ENCODE measurements at places on chromosomes 2 and 18. TPM values are rescaled to one million over a fixed set of nuclear protein-coding genes. Genes with fewer than 3 reads are reported as not detected.

Gene AMER3
- total RNA-seq: not detected

- H3K4me3 ChIP-seq: no peak overlapping the region
- H3K36me3 ChIP-seq: no peaks in the 10 kb centered on the region
- H3K27me3 ChIP-seq: no peaks in the 10 kb centered on the region
- peaks cover 13% of the 10 kb centered on the region for H3K4me1 ChIP-seq
- H3K27ac ChIP-seq: no peak overlapping the region
Observed at GRCh38 chr18:13574355-13574754, 152.0 kb downstream of the FAM210A start.

Gene FBXO48
- total RNA-seq: 5.6 TPM

Gene CDCA7
- 0.85 TPM for total RNA-seq

- H3K27me3 ChIP-seq: no peaks in the 10 kb centered on the region
- DNase-seq: no peak
- H3K36me3 ChIP-seq: no peaks in the 10 kb centered on the region
- no peak overlapping the region for H3K27ac ChIP-seq
- no peak overlapping the region for H3K4me3 ChIP-seq
Observed at GRCh38 chr2:58842501-58843155, 601.5 kb upstream of the FANCL start.

Gene QPCT
- total RNA-seq: 15.1 TPM

DNA sequence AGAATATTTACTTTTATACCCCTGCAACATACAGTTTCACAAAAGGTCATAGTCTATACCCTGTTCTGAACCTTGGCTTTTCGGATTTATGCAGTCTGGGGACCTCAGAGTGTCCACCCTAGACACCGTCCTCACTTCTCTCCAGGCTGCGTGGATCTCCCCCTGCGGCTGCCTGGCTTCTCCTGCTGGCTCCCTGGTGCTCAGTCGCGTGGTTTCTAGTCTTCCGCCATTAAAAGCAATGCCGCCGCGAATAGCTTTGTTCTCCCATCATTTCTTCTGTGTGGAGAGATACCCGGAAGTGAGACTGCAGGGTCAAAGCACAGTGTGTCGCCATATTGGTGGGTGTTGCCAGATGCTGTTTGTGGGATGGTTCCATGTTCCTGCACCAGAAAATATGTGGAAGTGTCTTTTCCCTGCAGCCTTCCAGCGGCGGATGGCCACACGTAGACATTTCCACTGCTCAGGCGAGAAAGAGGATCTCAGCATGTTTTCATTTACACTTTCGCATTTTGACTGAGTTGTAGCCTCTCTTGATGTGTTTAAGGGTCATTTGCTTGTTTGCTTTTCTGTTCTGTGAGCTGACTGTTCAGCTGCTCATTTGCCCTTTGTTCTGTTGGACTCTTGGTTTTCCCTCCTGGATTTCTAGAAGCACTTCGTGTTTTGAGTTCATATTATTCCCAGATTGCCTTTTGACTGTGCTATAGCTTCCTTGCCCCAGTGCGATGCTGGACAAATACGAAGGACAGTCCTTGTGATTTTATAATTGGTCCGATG, 22.9 kb upstream of the ASB1 start:
- H3K4me3 ChIP-seq: no peak overlapping the region
- no peak for DNase-seq
- H3K27me3 ChIP-seq: no peaks in the 10 kb centered on the region
- H3K4me1 ChIP-seq: peaks cover 5% of the 10 kb centered on the region

GRCh38 chr2:66957677-66958076, 439.5 kb upstream of the ETAA1 start:
- no peaks in the 10 kb centered on the region for H3K4me1 ChIP-seq
- no peak for DNase-seq
- H3K4me3 ChIP-seq: no peak overlapping the region
- no peaks in the 10 kb centered on the region for H3K36me3 ChIP-seq
- H3K27ac ChIP-seq: no peak overlapping the region

DNA sequence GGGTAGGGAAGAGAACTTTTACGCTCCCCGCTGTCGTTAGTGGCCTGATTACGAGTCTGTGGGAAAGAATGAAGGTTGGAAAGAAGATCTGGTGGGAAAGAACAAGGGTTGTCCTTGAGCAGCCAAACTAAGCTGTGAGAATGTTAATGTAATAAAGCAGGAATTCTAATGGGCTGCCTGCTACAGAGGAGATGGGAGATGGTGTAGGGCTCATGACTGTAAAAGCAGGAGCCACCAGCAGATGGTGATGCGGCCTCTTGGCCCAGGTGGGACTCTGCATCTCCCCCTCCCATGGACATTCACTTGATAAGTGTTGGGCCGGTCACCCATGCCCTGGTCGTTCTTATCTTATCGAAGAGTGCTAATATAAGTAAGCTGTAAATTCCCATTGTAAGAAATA, 150.0 kb downstream of the NEDD4L start:
- DNase-seq: no peak
- H3K27ac ChIP-seq: no peak overlapping the region
- H3K27me3 ChIP-seq: no peaks in the 10 kb centered on the region
- no peak overlapping the region for H3K4me3 ChIP-seq
- no peaks in the 10 kb centered on the region for H3K36me3 ChIP-seq

GRCh38 chr2:7011356-7012083, 94.3 kb downstream of the RNF144A start:
- no peak overlapping the region for H3K4me3 ChIP-seq
- peaks cover 6% of the 10 kb centered on the region for H3K4me1 ChIP-seq
- DNase-seq: no peak

Gene SPP2
- not detected for total RNA-seq

- peaks cover 3% of the 10 kb centered on the region for H3K4me1 ChIP-seq
- no peak overlapping the region for H3K4me3 ChIP-seq
- DNase-seq: no peak
- H3K36me3 ChIP-seq: no peaks in the 10 kb centered on the region
Observed at GRCh38 chr2:127638361-127639110, 7.4 kb upstream of the GPR17 start.

Gene CSRNP3
- total RNA-seq: not detected

GRCh38 chr2:32591669-32592463, 36.0 kb upstream of the TTC27 start:
- no peaks in the 10 kb centered on the region for H3K27me3 ChIP-seq
- H3K4me1 ChIP-seq: peaks cover 5% of the 10 kb centered on the region
- no peaks in the 10 kb centered on the region for H3K36me3 ChIP-seq
- no peak overlapping the region for H3K27ac ChIP-seq
- H3K4me3 ChIP-seq: no peak overlapping the region

DNA sequence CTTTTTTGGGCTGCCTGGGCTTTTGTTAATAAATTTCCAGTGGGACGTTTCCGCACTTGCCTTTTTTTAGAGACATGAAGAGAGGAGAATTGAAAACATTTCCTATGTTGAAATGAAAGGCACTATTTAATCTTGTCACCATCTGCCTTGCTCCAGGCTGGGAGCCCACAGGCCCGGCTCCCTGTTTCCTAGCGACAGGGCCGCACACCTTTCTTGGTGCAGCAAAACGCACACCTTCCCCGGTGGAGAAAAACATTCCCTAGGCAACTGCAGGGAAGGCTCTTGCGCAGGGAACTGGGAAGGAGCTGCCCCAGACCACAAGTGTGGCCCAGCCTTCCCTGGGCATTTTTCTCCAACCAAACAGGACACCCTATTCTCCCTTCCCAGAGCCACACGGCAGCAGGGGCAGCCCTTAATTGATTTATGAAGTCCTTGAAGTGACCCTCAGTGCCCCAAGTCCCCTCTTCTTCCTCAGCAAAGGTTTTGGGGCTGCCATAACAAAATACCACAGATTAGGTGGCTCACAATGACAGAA, 132.9 kb upstream of the MSH6 start:
- no peak for DNase-seq
- no peaks in the 10 kb centered on the region for H3K36me3 ChIP-seq
- H3K4me1 ChIP-seq: no peaks in the 10 kb centered on the region
- H3K4me3 ChIP-seq: no peak overlapping the region
- no peak overlapping the region for H3K27ac ChIP-seq
- no peaks in the 10 kb centered on the region for H3K27me3 ChIP-seq

- no peak overlapping the region for H3K27ac ChIP-seq
- peaks cover 68% of the 10 kb centered on the region for H3K36me3 ChIP-seq
- no peaks in the 10 kb centered on the region for H3K4me1 ChIP-seq
- H3K27me3 ChIP-seq: no peaks in the 10 kb centered on the region
- H3K4me3 ChIP-seq: no peak overlapping the region
Observed at GRCh38 chr2:20254731-20255130, 29.8 kb upstream of the SDC1 start.

- no peak overlapping the region for H3K27ac ChIP-seq
- no peak overlapping the region for H3K4me3 ChIP-seq
- no peaks in the 10 kb centered on the region for H3K4me1 ChIP-seq
- DNase-seq: no peak
- H3K36me3 ChIP-seq: no peaks in the 10 kb centered on the region
- no peaks in the 10 kb centered on the region for H3K27me3 ChIP-seq
Observed at GRCh38 chr2:201631041-201631440, 12.3 kb downstream of the TMEM237 start.

GRCh38 chr18:80023173-80023572, 11.1 kb upstream of the RBFA start:
- DNase-seq: no peak
- no peak overlapping the region for H3K27ac ChIP-seq
- H3K4me1 ChIP-seq: no peaks in the 10 kb centered on the region
- no peaks in the 10 kb centered on the region for H3K36me3 ChIP-seq

Gene SERPINB3
- not detected for total RNA-seq

GRCh38 chr2:66985906-66986305, 411.2 kb upstream of the ETAA1 start:
- H3K4me1 ChIP-seq: no peaks in the 10 kb centered on the region
- no peaks in the 10 kb centered on the region for H3K36me3 ChIP-seq
- no peaks in the 10 kb centered on the region for H3K27me3 ChIP-seq
- no peak overlapping the region for H3K27ac ChIP-seq
- no peak for DNase-seq
- H3K4me3 ChIP-seq: no peak overlapping the region

- H3K27me3 ChIP-seq: no peaks in the 10 kb centered on the region
- no peak overlapping the region for H3K4me3 ChIP-seq
- DNase-seq: no peak
Observed at GRCh38 chr18:76498064-76498463, 3.0 kb upstream of the ZNF516 start.

DNA sequence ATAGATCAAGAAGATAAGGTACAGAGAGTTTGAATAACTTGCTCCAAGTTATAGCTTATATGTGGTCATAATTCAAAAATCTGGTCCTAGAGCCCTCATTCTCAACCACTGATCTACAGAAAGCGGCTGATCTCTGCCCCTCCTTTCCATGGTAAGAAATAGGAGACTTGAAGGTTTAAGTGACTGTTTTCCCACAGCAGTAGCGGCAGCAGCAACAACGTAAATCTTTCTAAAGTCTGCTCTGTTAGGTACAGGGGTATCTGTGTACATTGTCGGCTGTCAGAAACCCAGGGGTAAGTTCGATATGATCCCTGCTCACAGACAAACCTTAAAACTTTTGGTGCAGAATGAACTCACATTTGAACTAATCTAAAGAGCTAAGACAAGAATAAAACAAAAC, 105.4 kb downstream of the EPHA4 start:
- H3K27ac ChIP-seq: no peak overlapping the region
- H3K36me3 ChIP-seq: no peaks in the 10 kb centered on the region
- no peaks in the 10 kb centered on the region for H3K27me3 ChIP-seq
- peaks cover 15% of the 10 kb centered on the region for H3K4me1 ChIP-seq

Gene INHBB
- not detected for total RNA-seq

- H3K4me1 ChIP-seq: no peaks in the 10 kb centered on the region
- H3K27ac ChIP-seq: no peak overlapping the region
- DNase-seq: no peak
- no peak overlapping the region for H3K4me3 ChIP-seq
- H3K36me3 ChIP-seq: no peaks in the 10 kb centered on the region
- no peaks in the 10 kb centered on the region for H3K27me3 ChIP-seq
Observed at GRCh38 chr2:160794926-160795325, 301.3 kb upstream of the RBMS1 start.

Gene CABYR
- 1.4 TPM for total RNA-seq

Gene SERPINB12
- not detected for total RNA-seq

- no peaks in the 10 kb centered on the region for H3K36me3 ChIP-seq
- no peak overlapping the region for H3K27ac ChIP-seq
- no peak overlapping the region for H3K4me3 ChIP-seq
- DNase-seq: no peak
- no peaks in the 10 kb centered on the region for H3K4me1 ChIP-seq
- no peaks in the 10 kb centered on the region for H3K27me3 ChIP-seq
Observed at GRCh38 chr2:202122163-202122540, 49.1 kb downstream of the KIAA2012 start.

Gene SMYD1
- total RNA-seq: not detected
